ENCODE measurements at places on chromosomes 5 and 9.

GRCh38 chr9:135268981-135269380 is 181.5 kb downstream of the OLFM1 start:
- DNase-seq, result no peak

- no peak for DNase-seq
Measured at GRCh38 chr5:126002222-126002897, 420.8 kb upstream of the GRAMD2B start.

- DNase-seq, result no peak
Measured at GRCh38 chr9:102405218-102405867, 589.8 kb upstream of the CYLC2 start.

- no peak for DNase-seq
Measured at GRCh38 chr5:37316027-37316426, 54.9 kb downstream of the NUP155 start.

- DNase-seq, result no peak
Measured at GRCh38 chr5:177468329-177468684, 5.1 kb downstream of the DBN1 start.

DNA sequence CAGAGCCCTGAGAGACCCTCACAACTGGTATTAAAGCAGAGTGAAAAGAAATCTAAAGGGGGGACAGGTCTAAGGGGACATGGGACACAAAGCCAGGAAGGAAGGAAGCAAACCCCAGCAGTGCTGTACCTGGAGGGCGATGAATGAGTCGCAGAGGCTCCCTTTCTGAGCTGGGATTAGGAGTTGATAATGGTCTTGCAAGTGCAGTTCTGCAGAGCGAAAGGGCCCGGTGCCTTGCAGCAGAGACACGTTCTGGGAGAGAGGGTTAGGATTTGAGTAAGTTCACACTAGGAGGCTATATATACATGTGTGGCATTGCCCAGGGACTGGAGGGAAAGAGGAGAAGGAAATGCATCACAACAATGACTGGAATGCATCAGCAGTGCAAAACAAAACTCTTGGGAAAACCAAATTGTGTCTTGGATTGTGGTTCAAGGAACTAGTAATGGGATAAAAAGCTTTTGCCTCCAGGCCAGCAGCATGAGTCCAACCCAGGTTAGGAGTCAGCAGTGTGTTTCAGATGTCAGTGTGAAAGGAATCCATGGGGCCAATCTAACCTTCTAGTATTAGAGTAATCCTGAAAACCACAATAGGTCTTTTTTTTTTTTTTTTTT is 38.8 kb upstream of the LIFR start:
- DNase-seq, result no peak

- DNase-seq, result no peak
Measured at GRCh38 chr5:147635882-147636728, 126.2 kb upstream of the DPYSL3 start.
